Kidney (tissue), 22 donors: ENCODE measurements at places on chromosomes 7 and 10. TPM values are rescaled to one million over a fixed set of nuclear protein-coding genes. Genes with fewer than 3 reads are reported as not detected.

- no peak for DNase-seq
Observed at GRCh38 chr7:142175594-142175993, 64.1 kb downstream of the MGAM2 start.

GRCh38 chr7:12862146-12862545 lies 174.7 kb downstream of the ARL4A start:
- no peak for DNase-seq

DNA sequence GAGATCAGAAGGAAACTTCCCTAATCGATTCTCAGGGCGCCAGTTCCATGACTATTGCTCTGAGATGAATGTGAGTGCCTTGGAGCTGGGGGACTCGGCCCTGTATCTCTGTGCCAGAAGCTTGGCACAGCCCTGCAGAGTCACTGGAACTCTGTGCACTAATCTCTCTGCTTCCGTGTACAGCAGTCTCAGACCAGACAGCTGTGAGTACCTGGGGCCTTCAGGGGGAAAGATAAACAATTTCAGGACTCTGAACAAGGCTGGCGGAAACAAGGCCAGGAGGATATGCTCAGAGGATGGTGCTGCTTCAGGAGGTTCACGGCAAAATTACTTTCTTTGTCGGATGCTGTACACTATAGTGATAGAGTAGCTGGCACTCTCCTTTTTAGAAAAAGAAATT lies 131.7 kb upstream of the PRSS58 start:
- DNase-seq, result peak; percentile 40

The SPDYE3 gene
- not detected for total RNA-seq

- peak; percentile 87 for DNase-seq
Observed at GRCh38 chr10:86868353-86868752, 89.1 kb downstream of the MMRN2 start.

DNA sequence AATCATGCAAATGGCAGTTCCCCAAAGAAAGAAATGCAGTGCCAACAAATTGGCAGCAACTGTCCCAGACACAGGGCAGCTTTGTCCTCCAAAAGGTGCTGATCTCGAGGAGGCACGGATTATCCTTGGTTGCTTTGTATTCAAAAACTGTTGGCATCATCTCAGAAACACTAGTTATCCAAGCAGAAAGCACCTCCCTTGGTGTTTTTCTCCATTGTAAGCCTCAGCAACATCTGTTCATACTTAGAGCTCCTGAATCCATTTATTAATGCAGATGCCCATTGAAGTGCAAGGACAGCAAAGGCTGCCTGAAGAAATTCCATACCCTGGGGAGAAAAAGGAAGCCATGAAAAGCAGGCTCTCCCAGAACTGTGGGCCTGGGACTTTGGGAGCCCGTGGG lies 1.1 kb upstream of the NPS start:
- DNase-seq, result no peak

The SORBS1 gene
- total RNA-seq, result 91.7 TPM

The COL28A1 gene
- 5.8 TPM for total RNA-seq

DNA sequence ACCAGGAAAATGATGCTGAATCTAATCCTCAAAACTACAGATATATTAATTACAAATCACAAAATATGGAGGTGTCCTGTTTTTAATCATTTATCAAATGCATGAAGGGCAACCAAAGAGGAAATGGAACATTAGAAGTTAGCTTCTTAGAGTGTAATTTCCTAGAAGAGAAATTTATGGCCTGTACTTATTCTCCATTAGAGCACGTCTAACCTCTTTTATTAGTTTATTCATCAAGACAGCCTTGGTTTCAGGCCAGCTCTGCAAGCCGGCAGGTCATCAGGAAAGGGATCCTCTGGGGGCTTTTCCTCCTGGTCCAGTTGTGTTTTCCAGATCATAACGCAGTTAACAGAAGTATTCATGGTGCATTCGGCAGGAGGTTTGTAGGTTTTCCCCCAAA lies 517.6 kb downstream of the KCNMA1 start:
- DNase-seq, result peak; percentile 60

DNA sequence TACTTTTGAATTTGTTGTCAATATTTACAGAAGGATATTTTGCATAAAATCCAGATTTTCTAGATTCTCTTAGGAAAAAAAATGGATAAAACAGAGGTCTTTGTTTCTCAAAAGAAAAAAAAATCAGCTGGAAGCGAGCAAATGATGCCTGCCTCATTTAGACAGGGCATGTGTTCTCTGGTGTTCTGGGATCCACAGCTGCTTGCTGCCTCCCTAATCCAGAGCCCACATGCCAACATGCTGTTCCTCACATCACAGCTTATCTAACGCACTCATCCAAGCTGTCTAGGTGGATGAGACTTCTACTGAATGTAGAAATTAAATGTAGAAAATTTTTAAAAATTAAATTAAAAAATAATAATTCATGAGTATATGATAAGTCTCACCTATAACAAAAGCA lies 630.1 kb downstream of the SORCS1 start:
- DNase-seq, result no peak

GRCh38 chr7:2017481-2017891 lies 215.3 kb downstream of the MAD1L1 start:
- DNase-seq, result peak; percentile 36

DNA sequence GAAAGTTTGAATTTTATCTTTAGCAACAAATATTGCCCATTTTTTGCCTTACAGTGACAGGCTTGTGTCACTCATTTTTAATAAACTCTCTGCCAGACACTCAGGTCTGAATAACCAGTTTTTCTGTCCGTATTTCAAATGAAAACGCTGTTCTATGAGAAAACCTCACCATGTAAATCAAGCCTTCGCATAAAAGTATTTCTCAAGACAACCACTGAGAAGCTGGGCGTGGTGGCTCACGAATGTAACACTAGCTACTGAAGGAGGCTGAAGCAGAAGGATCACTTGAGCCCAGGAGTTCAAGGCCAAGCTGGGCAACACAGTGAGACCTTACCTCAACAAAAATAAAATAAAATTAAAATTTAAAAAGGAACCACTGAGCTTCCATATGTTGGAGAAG lies 339.3 kb downstream of the PARD3 start:
- DNase-seq, result no peak

The ARL5B gene
- 9.7 TPM for total RNA-seq

DNA sequence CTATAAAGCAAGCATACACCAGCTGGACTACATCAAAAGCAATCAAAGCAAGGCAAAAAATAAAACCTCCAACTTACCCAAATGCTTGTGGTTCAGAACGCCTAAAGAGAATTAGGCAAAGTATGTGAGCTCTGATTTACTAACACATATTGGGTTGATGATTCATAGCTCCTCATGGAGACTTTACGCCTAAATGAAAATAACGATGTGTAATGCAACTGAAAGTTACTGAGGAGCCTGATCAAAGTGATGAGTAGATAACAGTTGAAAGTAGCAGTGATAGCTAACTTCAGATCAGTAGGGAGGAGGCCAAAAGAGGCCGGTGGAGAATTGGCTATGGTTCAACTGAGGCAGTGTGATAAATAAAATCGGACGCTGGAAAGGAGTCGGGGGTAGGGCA lies 85.0 kb downstream of the MPP7 start:
- DNase-seq, result no peak

DNA sequence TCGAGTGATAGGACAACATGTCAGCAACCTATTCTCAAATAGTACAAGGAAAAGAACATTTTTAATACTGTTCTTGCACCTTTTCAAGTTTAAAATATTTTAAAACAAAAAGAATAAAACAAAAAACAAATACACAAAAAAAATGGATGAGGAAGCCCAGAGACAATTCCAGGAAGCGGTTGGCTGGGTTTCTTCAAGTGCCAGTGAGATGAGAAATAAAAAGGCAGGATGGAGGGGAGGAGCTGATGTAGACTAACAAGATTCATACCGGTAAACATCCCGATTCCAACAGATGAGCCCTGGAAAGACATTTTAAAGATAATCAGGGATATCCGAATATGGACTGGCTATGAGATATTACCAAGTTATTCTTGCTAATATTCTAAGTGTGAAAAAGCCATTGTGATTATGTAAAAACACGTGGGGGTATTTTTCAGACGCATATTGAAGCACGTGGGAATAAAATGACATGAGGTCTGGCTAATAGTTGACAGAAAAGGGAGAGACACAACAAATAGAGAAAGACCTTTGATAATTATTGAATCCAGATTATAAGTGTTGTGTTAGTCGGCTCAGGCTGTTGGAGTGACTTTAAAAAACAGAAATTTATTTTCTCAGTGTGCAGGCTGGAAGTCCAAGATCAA lies 101.3 kb upstream of the LRRC4 start:
- no peak for DNase-seq

DNA sequence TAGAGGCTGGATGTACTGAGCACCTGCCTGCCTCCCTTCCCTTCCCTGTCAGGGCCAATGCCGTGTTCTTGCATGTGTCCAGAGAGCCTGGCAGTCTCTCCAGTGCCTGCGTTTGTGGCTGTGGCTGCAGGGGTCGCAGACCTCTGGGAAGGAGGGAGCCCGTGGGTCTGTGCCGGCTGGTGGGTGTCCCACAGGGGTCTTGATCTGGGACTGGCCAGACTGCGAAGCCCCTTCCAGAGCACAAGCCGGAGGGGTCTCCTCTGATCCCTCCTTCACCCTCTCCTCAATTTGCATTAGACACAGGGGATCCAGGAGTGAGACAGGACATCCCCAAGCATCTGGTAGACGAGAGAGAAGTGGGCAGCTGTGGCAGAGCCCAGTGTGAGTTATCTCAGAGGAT lies 199.2 kb downstream of the ADARB2 start:
- DNase-seq, result no peak

The GFRA1 gene
- 22.3 TPM for total RNA-seq

The LUC7L2 gene
- total RNA-seq, result 97.9 TPM

The APBB1IP gene
- total RNA-seq, result 20.5 TPM

The KIF11 gene
- total RNA-seq, result 1.6 TPM
